ENCODE measurements at places on chromosomes 6 and 20.

DNA sequence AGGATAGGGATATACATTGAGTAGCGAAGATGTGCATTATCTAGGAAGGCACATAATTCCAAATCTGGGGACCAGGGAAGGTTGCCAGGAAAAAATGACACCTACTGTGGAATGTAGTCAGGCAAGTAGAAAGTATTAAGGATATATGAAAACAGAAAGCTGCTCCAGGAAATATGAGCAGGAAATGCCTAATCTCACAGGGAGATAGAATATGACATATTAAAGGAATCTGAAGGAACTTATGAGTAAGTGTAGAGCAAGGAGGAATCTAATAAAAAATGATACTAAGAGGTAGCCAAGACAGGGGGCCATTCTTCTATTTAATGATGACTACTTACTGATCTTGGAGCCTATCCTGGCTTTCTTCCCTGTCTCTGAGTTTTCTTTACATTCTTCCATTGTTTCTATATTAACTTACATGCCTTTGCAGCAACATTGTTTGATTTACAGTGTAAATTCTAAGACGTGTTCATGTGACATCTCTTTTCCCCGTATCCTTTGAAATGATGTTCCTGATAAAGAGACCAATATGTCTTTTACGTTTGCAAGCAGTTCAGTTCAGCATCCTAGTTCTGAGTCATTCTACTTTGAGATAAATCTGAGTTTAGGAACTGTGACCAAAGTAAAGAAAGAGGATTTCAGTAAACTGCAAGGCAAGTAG is 58.6 kb downstream of the TINAG start:
- no peak for DNase-seq

DNA sequence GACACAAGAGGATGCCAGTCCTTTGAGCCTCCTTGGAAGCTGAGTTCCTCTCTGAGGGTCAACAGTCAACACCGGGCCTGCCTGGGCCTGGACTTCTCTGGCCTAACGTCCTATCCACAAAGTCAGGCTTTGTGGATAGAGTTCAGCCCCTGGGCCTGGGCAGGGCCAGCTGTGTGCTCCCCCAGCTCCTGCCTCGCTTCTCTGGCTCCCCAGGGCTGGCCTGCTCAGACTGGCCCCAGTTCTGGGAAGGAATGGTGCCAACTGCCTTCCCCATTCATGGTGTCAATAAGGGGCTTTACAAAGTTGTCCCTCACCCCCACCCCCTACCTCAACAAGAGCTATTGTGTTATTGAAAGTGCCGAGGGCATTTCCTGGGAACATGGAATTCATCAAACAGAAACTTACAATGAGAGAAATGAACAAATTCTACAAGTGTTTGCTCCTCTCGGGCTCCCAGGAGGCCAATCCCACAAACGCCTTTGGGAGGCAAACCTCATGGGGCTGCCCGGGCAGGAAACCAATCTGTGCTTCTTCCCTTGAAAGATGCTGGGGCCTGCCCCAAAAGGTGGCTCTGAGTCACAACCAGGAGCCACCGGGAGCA is 26.5 kb upstream of the PPP1R14C start:
- no peak for DNase-seq

DNA sequence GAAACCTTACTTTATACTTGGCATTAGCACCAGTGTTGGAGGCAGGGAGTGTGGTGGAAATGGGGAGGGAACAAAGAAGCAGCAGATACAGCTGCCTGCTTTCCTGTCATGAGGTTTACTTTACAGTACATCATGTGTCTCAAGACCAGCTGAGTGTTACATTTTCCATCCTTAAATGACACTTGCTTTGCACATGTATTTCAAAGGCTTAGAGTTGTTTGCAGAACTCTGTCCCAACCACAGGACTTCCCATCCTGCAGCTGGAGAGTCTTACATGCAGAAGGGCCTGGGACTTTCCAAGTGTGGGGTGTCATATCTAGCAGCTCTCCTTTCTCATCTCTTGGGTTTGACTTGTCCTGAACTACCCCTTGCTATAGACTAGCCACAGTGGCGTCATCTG is 395.9 kb downstream of the DHX35 start:
- no peak for DNase-seq

DNA sequence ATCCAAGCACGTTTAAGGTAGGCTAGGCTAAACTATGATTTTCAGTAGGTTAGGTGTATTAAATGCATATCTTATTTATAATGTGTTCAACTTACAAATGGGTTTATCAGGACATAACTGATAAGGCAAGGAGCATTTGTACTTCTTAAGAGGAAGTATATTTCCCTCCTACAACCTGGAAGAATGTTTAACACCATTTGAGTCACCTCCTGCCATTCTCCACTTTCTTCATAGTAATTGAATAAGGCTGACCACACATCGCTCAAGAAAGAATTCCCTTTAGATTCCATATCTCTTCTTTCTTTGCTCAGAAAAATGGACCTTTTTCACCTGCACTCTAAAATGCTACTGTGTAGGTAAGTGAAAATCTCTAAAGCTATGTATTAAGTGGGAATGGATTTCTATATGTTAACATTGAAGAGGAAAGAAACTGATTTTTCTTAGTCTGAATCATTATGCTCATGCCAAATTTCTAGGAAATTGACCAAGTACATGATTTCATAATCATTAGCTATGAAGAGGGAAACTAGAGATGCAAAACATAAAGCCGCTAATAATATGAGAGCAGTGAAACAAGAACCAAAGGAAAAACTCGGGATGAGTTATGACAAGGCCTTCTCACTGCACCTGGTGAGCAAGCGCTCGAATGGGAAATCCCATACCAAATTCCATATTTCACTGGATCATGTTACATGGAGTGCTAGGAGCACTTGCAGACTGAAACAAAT is 210.4 kb downstream of the ALDH8A1 start:
- no peak for DNase-seq
